ENCODE measurements at places on chromosomes 6 and 20.
A peak's percentile ranks its signal among the peaks of the same experiment; 100 is the strongest.

- no peak for DNase-seq
Measured at GRCh38 chr6:97822632-97823031, 539.6 kb upstream of the MMS22L start.

DNA sequence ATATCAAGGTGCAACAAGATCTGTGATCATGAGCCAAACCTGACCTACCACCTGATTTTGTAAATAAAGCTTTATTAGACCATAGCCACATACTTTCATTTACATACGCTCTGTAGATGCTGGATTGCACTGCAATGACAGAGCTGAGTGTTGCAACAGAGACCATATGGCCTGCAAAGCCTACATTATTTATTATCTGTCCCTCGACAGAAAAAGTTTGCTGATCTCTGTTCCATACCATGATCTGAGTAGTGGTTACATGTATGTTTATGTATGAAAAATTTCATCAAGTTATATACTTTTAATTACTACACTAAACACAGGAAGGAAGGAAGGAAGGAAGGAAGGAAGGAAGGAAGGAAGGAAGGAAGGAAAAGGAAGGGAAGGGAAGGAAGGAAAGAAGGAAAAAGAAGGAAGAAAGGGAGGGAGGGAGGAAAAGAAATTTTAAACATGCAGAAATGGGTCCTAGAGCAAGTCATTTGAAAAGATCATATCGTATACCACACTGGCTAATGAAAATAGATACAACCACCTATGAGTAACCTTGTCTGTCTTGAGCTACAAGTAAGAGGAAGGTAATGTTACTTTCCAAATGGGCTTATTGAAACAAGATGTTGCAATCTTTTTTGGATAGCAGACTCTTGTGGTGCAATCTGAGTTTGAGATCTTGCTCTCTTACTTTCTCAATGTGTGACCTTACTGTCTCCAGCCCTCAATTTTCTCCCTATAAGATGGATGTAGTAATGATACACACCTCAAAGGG lies 441.0 kb downstream of the KIF16B start:
- DNase-seq: no peak

DNA sequence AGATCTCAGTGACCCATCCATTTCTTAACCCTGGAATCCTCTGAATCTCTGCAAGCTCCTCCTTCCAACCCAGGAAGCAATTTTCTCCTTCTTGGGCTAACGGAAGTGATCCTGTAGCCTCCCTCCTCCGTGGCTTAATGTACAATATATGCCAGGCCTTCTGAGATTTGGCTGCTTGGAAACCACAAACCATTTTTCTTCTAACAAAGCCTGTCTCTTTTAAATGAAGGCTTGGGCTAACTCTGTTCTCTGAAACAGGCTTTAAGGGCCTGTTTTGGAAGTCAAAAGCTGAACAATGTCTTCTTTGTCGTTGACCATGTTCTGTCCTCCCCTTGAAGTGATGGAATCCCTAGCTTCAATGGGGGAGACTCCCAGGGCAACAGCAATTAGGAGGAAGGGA lies 14.9 kb downstream of the FYN start:
- no peak for DNase-seq

DNA sequence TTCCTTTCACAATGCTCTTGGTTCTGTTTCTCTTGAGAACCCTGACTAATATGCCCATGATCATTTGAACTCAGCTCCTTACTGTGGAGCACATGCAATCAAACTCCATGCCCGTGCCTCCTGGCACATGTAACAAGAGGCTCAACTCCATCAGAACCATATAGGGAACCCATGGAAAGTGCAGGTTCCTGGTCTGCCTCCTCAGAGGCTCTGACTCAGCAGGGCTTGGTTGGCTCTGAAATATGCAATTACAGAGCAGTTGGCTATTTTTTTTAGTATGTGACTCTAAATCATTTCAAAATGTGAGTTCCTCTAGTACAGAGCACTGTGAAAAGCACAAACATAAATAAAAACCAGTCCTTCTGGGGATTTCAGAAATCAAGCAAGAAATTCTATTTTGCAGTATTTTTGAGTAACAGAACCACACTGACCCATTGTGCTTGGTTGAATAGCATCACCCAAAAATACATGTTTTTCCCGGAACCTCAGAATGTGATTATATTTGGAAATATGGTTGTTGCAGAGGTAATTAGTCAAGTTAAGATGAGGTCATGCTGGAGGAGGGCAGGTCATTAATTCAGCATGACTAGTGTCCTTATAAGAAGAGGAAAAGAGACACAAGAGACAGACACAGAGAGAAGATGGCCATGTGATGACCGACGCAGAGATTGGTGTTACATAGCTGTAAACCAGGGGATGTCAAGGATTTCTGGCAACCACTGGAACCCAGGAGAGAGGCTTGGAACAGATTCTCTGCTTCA lies 13.2 kb upstream of the MAP3K4 start:
- DNase-seq: no peak

- peak; percentile 25 for DNase-seq
Measured at GRCh38 chr20:58021481-58021880, 207.0 kb downstream of the ANKRD60 start.

Data from NCI-H82 (cell line).